Nasal cavity respiratory epithelium epithelial cell of viscerocranial mucosa (primary cell): ENCODE measurements at places on chromosomes 6 and 20. TPM values are rescaled to one million over a fixed set of nuclear protein-coding genes. Genes with fewer than 3 reads are reported as not detected.

FAM217B gene
- 5.6 and 6.8 TPM in 2 replicates for total RNA-seq

ZNF165 gene
- total RNA-seq: 3.6 and 7.5 TPM in 2 replicates

B4GALT5 gene
- total RNA-seq: 12.6 and 45.3 TPM in 2 replicates

COL12A1 gene
- total RNA-seq: 34.9 and 36.2 TPM in 2 replicates

TTK gene
- total RNA-seq: 0.14 and 0.34 TPM in 2 replicates

AGER gene
- 0.14 and 0.34 TPM in 2 replicates for total RNA-seq
